ENCODE measurements at places on chromosomes 5 and 9. TPM values are rescaled to one million over a fixed set of nuclear protein-coding genes. Genes with fewer than 3 reads are reported as not detected.

- H3K4me1 ChIP-seq = peaks cover 6% of the 10 kb centered on the region
- DNase-seq = no peak
- H3K36me3 ChIP-seq = no peaks in the 10 kb centered on the region
- H3K27me3 ChIP-seq = no peaks in the 10 kb centered on the region
Measured at GRCh38 chr5:132510076-132510475, 19.5 kb upstream of the IRF1 start.

- no peak for DNase-seq
- no peak overlapping the region for H3K27ac ChIP-seq
- H3K4me1 ChIP-seq = no peaks in the 10 kb centered on the region
Measured at GRCh38 chr5:5881294-5881693, 458.8 kb downstream of the ICE1 start.

CDH6 gene
- total RNA-seq = 0.52 TPM

TRIM32 gene
- 17.1 TPM for total RNA-seq

GRCh38 chr5:419970-420369 lies 23.0 kb upstream of the EXOC3 start:
- H3K4me3 ChIP-seq = no peak overlapping the region
- H3K27ac ChIP-seq = no peak overlapping the region
- H3K4me1 ChIP-seq = peaks cover 1% of the 10 kb centered on the region
- H3K36me3 ChIP-seq = no peaks in the 10 kb centered on the region
- DNase-seq = no peak

DNA sequence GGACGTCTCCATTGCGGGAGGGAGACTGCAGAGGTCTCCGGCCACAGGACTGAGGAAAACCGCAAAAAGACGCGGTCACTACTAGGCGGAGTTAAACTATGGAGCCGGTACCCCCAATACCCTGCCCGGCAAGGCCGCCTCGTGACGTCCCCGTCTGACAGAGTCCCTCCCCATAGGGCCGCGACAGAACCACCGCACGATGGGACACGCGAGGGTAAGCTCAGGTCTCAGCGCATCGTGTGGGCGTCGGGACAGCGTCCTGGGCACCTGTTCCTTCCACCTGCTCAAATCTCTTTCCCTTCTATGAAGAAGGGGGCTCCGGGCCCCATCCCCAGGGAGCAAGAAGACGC lies 35.2 kb upstream of the GLDC start:
- H3K27ac ChIP-seq = peak overlapping the region; percentile 97
- H3K27me3 ChIP-seq = no peaks in the 10 kb centered on the region
- no peaks in the 10 kb centered on the region for H3K36me3 ChIP-seq
- peak overlapping the region; percentile 42 for H3K4me3 ChIP-seq
- DNase-seq = peak; percentile 65

DNA sequence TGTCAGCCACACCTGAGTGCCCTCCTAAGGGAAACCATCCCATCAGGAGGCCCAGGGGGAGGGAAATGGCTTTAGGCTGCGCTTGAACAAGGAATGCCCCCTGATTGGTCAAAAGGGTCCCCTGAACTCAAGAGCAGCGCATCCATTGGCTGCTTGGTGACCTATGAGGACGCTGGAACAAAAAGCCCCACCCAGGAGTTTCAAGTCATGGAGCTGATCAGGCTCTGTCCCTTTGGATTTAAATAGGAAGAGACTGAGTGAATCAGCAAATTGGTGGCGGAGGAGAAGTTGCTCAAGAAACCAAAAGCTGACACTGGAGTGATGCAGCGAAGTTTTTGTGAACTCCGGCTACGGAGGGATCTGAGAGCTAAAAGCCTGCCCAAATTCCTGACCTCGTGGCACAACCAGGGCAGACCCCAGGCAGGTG lies 66.7 kb downstream of the SMIM23 start:
- no peak overlapping the region for H3K27ac ChIP-seq
- H3K27me3 ChIP-seq = no peaks in the 10 kb centered on the region
- no peaks in the 10 kb centered on the region for H3K4me1 ChIP-seq
- DNase-seq = no peak

FIBCD1 gene
- 9.0 TPM for total RNA-seq

TPPP gene
- total RNA-seq = 4.0 TPM

CXCL14 gene
- total RNA-seq = 29.8 TPM

CNTLN gene
- 2.4 TPM for total RNA-seq

SPATA31C1 gene
- total RNA-seq = not detected

DNA sequence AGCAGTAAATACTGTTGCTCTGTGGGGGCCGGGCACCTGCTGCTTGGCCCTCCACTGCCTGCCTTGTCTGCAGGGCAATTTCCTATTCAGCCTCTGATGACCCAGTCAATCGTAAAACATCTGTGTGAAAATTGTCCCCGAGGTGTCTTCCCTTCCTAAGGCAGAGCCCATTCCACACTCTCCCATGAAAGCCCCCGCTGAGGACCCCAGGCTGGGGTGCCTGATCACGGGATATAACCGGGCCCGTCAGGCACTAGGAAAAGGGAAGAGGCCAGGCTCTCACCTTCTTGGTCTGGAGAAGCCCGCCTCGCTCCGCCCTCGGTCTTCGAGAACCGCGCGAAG lies 27.2 kb upstream of the SCGB3A1 start:
- H3K36me3 ChIP-seq = no peaks in the 10 kb centered on the region
- H3K27me3 ChIP-seq = no peaks in the 10 kb centered on the region
- H3K27ac ChIP-seq = no peak overlapping the region
- H3K4me3 ChIP-seq = no peak overlapping the region
- H3K4me1 ChIP-seq = no peaks in the 10 kb centered on the region
- no peak for DNase-seq

DNA sequence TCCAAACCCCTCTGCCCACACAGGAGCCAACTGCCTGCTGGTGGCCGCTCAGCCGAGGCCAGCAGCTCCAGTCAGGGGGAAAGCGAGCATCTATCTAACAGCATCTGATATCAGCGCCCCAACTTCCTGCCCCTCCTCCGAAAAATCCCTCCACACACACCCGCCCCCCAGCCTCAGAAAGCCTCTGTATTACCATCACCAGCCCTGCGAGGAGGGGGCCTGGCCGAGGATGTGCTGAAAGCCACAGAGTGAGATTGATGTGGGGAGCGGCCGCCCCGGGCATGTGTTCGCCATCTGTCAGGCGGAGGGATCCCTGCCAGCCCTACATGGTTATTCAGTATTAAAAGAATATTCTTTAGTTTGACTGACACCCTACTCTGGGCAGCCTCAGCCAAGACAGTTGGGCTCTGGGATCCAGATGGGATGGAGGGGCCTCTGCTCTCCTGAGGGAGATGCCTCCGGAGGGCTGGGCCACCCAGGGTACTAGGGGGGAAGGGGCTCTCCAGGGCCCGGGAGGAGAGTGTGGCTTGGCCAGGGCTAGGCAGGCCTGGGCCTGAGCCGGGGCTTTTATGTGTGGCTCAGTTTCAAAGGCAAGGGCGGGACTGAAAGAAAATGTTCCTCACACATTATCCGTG lies 98.0 kb downstream of the HSD17B3 start:
- no peak for DNase-seq
- H3K4me1 ChIP-seq = no peaks in the 10 kb centered on the region
- H3K4me3 ChIP-seq = no peak overlapping the region

CDX1 gene
- 299 TPM for total RNA-seq

- DNase-seq = no peak
- no peak overlapping the region for H3K27ac ChIP-seq
- H3K4me1 ChIP-seq = no peaks in the 10 kb centered on the region
- H3K4me3 ChIP-seq = no peak overlapping the region
Measured at GRCh38 chr9:123131993-123132392, 98.5 kb downstream of the GPR21 start.

GRCh38 chr5:99926463-99926862 lies 608.7 kb upstream of the FAM174A start:
- H3K27me3 ChIP-seq = no peaks in the 10 kb centered on the region
- no peaks in the 10 kb centered on the region for H3K36me3 ChIP-seq
- no peak overlapping the region for H3K27ac ChIP-seq
- no peaks in the 10 kb centered on the region for H3K4me1 ChIP-seq
- DNase-seq = no peak

DNA sequence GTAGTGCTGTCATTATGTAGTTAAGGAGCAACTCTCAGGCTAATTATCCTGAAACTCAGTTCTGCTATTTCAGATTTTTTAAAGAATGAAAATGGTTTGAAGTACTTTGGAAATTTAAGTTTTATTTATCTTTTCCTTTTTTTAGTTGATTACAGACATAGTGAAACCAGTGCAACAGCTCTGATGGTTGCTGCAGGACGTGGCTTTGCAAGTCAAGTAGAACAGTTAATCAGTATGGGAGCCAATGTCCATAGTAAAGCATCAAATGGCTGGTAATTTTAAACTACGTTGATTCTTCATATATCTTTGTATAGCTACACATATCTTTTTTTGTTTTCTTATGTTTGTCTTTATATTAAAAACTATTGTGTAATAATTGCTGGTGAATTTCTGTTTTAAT lies 34.9 kb downstream of the YTHDC2 start:
- no peak for DNase-seq
- H3K27me3 ChIP-seq = no peaks in the 10 kb centered on the region
- no peaks in the 10 kb centered on the region for H3K4me1 ChIP-seq
- no peak overlapping the region for H3K27ac ChIP-seq
- H3K4me3 ChIP-seq = no peak overlapping the region

GRCh38 chr5:14428302-14429081 lies 153.1 kb upstream of the OTULINL start:
- no peaks in the 10 kb centered on the region for H3K27me3 ChIP-seq
- no peak overlapping the region for H3K27ac ChIP-seq
- H3K4me3 ChIP-seq = no peak overlapping the region
- H3K4me1 ChIP-seq = no peaks in the 10 kb centered on the region
- no peak for DNase-seq
- peaks cover 7% of the 10 kb centered on the region for H3K36me3 ChIP-seq

GPX3 gene
- total RNA-seq = 30.2 TPM

- no peaks in the 10 kb centered on the region for H3K36me3 ChIP-seq
- peak; percentile 95 for DNase-seq
- H3K4me3 ChIP-seq = peak overlapping the region; percentile 55
- no peaks in the 10 kb centered on the region for H3K27me3 ChIP-seq
Measured at GRCh38 chr5:43008363-43009153, 31.6 kb downstream of the ANXA2R start.

OMD gene
- total RNA-seq = 0.37 TPM

BAAT gene
- total RNA-seq = 0.30 TPM

DNA sequence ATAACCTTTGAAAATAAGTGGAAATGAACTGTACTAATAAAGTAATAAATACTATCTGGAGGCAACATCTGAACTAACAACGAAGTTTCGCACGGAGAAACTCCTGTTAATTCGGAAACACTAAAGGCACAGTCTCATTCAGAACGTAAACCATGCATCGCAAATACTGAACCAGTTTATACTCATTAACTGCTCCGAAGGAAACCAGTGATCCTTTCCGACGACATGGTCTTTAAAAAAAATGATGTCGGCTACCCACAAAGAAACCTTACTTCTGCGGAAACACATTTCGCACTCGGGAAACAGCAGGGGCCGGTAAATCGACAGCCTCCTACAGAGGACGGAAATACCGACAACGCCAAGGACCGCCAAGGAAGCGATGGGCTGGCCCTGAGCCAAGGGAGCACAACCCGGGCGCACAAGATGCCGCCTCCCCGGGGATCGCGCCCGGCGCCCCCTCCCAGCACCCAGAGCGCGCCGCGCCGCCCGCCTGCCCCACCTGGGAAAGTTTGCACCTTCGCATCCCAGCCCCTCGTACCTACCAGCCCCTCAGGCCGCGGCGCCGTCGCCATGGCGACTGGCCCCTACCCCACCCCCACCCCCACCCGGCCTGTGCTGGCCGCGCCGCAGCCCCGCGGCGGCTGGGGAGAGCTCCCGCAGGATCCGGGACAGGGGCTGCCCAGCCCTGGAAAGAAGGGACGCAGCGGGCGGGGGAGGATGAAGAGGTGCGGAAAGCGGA lies 732 bp downstream of the PRKAA1 start:
- H3K4me3 ChIP-seq = peak overlapping the region; percentile 95
- DNase-seq = peak; percentile 86
- H3K27me3 ChIP-seq = no peaks in the 10 kb centered on the region
- H3K27ac ChIP-seq = peak overlapping the region; percentile 96
- no peaks in the 10 kb centered on the region for H3K36me3 ChIP-seq
- H3K4me1 ChIP-seq = peaks cover 9% of the 10 kb centered on the region

GRCh38 chr5:72447751-72448150 lies 59.5 kb downstream of the ZNF366 start:
- H3K4me1 ChIP-seq = no peaks in the 10 kb centered on the region
- no peak overlapping the region for H3K27ac ChIP-seq
- H3K4me3 ChIP-seq = no peak overlapping the region
- no peak for DNase-seq

ANKDD1B gene
- 6.3 TPM for total RNA-seq

BTNL8 gene
- total RNA-seq = 88.1 TPM

GRCh38 chr5:80254767-80255430 lies 949 bp downstream of the SERINC5 start:
- no peaks in the 10 kb centered on the region for H3K36me3 ChIP-seq
- no peaks in the 10 kb centered on the region for H3K27me3 ChIP-seq
- peaks cover 11% of the 10 kb centered on the region for H3K4me1 ChIP-seq
- H3K4me3 ChIP-seq = peak overlapping the region; percentile 92

- H3K4me3 ChIP-seq = no peak overlapping the region
- no peaks in the 10 kb centered on the region for H3K27me3 ChIP-seq
- H3K4me1 ChIP-seq = no peaks in the 10 kb centered on the region
- no peaks in the 10 kb centered on the region for H3K36me3 ChIP-seq
- DNase-seq = no peak
- H3K27ac ChIP-seq = no peak overlapping the region
Measured at GRCh38 chr5:75632321-75632720, 21.1 kb downstream of the ANKDD1B start.

DNA sequence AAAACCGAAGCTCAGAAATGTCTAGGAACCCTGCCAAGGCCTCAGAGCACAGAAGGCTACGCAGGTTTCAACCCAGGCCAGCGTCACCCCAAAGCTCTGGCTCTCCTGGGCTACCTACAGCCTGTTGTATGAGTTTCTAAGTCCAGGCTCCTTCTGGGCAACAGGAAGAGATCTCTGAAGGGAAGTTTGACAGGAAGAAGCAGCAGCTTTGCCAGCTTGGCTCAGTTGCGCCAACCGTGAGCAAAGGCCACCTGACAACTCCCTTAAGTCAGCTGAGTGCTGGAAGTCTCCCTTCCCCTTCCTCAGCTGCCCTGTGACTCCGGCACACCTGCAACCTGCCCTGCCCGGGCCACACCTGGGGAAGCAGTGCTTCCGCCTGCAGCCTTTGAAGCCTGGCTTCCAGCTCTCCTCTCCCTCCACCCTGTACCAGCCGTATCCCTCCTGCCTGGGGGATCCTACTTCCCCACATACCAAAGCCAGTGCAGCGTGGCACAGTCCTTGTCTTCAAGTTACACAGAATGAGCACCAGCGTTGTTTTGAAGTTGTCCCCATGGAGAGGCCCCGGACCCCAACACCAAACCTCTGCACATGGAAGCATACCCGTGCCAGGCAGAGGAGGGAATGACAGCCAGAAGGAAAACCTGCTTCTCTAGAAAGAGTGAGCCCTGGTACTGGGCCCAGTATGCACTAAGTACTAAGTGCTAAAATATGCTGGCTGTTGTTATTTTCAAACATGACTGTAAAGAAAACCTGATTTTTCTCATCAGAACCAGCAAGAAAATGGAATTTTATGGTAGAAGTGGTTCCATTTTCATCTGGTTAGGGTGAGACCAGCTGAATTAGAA lies 36.5 kb downstream of the SHB start:
- H3K27me3 ChIP-seq = no peaks in the 10 kb centered on the region
- H3K36me3 ChIP-seq = no peaks in the 10 kb centered on the region
- peak overlapping the region; percentile 83 for H3K27ac ChIP-seq
- no peak overlapping the region for H3K4me3 ChIP-seq
- peak; percentile 89 for DNase-seq
- peaks cover 13% of the 10 kb centered on the region for H3K4me1 ChIP-seq

FGF18 gene
- 0.35 TPM for total RNA-seq

- H3K4me3 ChIP-seq = no peak overlapping the region
- no peak overlapping the region for H3K27ac ChIP-seq
- no peak for DNase-seq
- no peaks in the 10 kb centered on the region for H3K27me3 ChIP-seq
Measured at GRCh38 chr5:142201471-142201887, 92.9 kb downstream of the NDFIP1 start.
